ENCODE measurements at places on chromosomes 12 and 14.

DNA sequence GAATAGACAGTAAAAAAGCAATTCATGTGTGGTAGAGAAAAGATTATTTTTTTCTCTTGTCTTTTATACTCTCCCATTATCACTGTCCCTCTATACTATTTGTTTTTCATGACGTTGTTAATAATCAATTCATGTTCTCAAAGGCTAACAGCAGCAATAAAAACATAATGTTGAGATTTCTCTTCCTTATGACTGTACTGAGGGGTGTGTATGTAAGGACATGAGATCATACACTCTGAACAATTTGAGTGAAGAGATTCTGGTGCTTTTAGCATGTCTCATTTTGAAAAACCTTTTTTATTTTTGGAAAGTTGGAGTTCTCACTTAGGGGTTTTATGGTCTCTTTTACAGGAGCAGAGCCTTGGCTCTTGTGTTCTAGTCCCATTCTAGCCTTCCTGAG, 3.8 kb upstream of the TSPAN8 start:
- no peak for DNase-seq

- no peak for DNase-seq
Observed at GRCh38 chr12:115472852-115473251, 788.9 kb upstream of the TBX3 start.

GRCh38 chr12:68190301-68190700, 30.8 kb upstream of the IFNG start:
- DNase-seq, result no peak

GRCh38 chr12:68792952-68793351, 15.0 kb upstream of the MDM2 start:
- DNase-seq, result no peak

DNA sequence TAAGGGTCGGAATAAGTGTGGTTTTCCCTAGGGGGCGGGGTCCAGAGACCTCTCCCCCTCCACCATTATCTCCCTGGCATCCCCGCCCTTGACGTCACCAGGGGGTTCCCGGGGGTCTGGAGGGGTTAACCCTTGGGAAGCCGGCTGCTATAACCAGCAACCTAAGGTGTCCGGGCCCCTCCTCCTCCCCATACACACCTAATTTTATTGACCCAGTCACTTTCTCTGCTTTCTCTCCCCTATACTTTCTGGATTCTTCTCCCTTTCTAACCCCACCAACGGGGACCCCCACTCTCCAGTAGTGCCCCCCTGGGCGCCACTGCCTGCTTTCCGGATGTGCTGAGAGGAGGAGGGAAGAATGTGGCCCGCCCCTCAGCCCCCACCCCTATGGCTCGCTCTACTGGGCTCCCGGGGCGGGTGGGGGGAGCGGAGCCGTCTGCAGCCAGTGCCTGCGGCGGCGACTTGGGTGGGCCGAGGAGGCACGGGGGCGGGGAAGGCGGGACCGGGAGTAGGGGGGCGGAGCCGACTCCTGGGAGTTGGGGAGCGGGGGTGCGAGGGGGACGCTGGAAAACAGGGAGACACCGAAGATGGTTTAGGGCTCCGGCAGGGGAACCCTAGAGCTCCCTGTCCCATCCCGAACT, 1.8 kb downstream of the GLI1 start:
- peak; percentile 63 for DNase-seq

DNA sequence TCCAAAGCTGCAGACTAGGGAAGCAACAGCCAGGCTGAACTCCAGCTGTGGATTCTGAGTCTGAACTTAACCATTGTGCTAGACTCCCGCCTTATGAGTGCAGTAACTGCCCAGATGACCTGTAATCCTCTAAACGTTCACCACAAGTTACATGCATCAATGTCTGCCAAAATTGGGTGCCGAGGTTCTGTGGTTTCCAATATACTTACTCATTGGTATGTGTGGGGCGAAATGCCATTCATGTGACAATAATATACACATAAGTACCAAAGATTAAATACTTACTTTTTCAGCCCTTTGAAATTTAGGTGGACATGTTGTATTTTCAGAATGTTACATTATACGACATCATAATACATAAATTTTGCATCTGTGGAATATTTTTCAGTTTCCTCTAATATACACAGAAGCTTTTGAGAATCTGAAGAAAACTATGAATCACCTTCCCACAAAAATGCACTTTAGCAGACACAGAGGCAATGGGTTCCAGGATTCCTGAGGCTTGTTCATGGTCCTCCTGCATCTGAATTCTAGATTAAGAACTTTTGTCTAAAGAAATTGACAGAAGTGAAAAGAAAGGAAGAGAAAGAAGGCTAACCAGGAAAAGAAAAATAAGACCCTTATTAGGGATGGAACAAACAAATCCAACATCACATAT, 31.7 kb downstream of the GRIP1 start:
- no peak for DNase-seq

DNA sequence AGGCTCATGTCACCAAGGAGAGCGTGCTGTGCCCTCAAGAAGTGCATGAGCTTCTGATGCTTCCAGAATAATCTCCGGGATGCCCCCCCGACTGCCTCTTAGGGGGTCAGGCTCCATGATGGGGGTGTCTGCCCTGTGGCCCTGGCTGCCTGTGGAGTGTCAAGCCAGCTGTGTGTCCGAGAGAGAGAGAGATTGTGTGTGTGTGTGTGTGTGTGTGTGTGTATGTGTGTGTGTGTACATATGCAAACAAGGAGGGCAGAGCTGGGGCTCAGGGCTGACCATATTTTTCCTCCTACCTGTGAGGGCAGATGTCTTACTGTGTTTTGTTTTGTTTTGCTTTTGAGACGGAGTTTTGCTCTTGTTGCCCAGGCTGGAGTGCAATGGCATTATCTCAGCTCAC, 5.6 kb upstream of the ALDH2 start:
- no peak for DNase-seq

DNA sequence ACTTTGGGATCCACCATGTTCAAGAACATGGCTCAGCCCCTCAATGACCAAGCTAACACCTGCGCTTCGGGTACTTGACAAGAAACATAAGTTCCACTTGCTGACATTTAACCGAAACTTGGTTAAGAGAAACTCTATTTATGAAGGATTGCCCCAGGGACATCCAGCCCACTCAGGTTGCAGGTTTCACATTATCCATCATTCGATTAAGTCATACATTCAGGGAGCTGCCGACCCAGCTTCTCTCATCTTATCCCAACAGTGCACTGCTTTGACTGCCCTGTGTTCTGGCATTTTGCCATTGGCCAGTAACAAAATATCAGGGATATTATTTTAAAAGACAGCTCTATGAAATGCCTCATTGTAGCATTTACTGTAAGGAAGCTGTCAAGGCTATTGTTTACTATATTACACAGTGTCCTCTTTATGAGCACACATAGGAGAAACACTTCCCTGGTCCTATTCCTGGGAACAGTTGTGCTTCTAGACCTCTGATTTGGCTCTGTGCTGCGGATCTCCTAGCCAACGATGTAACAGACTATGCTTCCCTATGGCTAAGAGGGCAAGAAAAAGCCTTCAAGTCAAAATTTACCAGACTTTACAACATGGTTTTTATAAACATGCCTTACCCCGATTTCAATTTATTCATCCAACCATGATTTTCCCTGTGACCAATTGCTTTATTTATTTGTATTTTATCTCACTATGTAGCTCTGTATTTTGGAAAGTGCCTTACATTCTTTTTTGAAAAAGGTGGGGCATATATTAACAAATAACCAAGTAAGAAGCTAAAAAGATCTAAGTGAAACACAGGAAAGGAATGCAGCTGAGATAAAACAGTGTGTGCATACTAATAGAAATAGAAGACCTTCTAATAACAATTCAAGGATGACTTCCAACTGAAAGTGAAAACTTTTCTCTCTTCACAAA, 109.3 kb downstream of the ITPR2 start:
- no peak for DNase-seq

GRCh38 chr14:106228541-106229158, 702.3 kb downstream of the TMEM121 start:
- no peak for DNase-seq

All from head of caudate nucleus (tissue), 42 donors.